ENCODE measurements at places on chromosomes 16 and 17.

GRCh38 chr17:65544672-65545071 is 16.8 kb downstream of the AXIN2 start:
- DNase-seq, result no peak

- DNase-seq, result no peak
These were observed 147.1 kb downstream of the CHD9 start for GRCh38 chr16:53201900-53202299.

DNA sequence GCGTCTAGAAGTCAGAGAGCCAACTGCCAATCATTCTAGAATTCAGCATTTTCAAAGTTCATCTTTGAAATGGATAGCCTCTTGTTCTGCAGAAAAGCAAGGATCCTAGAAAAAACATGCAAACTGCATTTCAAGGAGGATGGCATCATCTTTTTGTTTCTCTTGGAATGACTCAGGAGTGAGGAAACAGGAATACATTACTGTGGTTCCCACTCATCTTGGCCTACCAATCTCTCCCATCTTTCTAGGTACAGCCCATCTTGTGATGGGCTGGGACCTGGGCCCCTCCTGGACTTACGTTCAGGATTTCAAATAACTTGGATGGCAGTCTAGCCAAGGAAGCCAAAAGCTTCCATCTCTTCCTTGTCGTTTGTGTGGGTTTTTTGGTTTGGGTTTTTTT is 363.4 kb downstream of the CDH13 start:
- DNase-seq, result no peak

DNA sequence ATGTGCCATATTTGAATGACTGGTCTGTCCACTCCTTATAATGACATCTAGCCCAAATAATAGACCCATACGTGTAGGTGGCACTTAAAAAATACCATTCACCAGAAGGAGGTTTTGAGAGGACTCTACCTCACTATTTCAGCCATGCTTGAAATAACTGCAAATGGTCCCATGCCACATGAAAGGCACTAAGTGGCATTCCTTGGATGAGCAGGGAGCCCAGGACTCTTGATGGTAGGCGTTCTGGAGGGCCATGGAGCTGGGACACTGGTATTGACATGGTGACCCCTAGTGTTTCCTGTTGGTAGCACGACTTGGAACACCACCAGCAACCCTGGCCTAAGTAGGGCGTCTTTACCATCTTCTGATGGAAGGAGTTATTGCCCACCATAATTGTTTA is 148.7 kb upstream of the ZFHX3 start:
- DNase-seq, result peak; percentile 28

DNA sequence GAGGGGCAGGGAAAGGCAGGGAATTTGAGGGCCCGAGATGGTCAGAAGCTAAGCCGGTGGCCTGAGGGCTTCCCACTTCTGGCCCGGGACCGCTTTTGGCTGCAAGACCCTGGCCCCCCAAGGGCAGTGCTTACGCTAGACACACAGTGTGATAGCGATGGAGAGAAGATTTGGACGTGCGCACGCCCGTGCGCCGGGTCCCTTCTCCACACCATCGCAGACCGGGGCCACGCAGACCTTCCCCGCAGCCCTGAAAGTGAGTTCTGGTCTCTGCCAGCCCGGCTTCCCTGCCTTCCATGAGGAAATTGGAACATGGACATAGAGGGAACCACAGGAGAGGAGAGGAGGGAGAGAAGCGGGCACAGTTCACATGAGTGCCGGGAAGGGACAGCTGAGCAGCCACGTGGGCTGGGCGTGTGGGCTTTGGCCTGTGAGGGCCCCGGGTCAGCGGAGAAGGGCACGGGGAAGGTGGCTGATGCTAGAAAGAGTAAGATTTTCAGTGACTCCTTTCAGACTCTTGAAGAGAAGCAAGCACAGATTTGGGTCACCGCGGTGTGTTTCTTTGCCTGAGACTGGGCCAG is 23.8 kb downstream of the ZFPM1 start:
- DNase-seq, result no peak

DNA sequence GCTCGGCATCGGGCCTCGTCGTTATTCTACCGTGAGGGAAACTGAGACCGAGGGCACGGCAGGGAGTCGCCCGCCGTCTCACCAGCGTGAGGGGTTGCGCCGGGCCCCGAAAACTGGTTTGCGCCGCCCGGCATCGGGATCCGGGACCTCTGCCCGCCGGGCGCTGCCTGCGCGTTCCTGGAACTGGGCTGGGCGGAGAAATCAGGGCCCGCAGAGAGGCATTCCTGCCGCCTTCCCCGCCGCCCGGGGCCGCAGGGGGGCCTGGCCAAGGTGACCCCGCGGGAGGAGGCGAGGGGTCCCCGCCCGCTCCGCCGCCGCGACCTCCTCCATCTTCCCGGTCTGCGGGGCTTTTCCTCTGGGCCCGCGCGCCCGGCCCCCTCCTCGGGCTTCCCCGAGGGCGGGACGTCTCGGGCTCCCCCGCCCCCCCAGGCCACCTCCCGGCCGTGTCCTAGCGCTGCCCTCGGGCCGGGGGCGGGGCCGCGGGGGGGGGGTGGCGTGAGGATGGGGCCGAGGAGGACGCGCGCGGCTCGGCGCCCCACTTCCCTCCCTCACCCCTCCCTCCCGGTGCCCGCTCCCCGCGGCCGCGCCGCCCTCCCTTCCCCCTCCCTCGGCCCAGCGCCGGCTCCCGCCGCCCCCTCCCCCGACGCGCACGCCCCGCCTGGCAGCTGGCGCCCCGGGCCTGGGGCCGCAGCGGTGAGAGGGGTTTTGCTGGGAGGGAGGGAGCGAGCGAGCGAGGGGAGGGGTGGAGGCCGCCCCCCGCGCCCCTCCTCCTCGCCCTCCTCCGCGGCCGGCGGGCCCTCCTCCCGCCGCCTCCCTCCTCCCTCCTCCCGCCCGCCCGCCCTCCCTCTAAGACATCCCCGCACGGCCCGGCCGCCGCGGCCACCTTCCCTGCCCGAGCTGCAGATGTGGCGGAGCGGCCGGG is at the start of gene GLIS2:
TSS of gene GLIS2 (plus strand) at position 882 of the 922 bp plus-strand sequence. CDS start 16,214 bp downstream, outside the sequence.
- peak; percentile 43 for DNase-seq

DNA sequence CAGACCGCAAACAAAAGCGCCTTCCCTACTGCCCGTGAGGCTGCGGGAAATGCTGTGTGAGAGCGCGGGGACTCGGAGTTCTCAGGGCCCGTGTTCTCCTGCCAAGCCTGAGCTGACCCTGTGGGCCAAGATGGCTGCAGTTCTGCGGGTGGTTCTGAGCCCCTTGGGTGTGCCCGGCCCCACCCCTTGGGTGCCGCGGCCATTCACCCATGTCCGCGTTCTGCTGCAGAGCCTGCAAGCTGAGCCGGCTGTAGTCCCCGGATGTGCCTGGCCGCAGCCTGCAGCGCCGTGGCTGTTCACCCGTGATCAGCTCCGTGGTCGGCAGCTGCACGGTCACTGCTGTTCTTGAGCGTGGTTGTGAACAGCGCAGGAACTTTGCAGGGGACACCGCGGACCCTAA is 20.0 kb downstream of the ACSF3 start:
- DNase-seq, result no peak

GRCh38 chr16:58338205-58338604 is 43.4 kb upstream of the PRSS54 start:
- no peak for DNase-seq

- no peak for DNase-seq
These were observed 7.0 kb downstream of the CYTH1 start for GRCh38 chr17:78774956-78775571.

- DNase-seq, result no peak
These were observed 4.9 kb downstream of the FBXO39 start for GRCh38 chr17:6780886-6781285.

- peak; percentile 10 for DNase-seq
These were observed 43.4 kb upstream of the GSE1 start for GRCh38 chr16:85569615-85570212.

DNA sequence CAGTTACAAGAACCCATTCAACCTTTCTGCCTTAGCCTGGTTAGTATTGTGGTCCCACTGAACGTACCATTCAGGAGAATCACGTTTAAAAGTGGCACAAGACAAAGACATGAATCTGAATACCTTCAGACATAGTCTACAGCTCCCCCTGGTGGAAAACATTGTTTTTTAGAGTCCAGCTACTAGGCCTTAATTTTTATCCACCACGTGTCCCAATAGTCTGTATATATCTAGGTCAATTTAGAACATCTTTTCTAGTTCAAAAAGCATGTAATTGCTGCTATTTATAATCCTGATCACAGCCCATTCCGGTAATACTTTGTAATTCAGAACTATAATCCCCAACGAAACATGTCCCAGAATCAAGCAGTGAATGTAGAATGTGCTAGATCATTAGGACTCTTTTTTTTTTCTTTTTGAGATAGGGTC is 13.7 kb upstream of the GUCY2D start:
- DNase-seq, result peak; percentile 89

GRCh38 chr17:80252871-80253270 is 7.8 kb upstream of the RNF213 start:
- no peak for DNase-seq

- no peak for DNase-seq
These were observed 1.2 kb upstream of the MT2A start for GRCh38 chr16:56607109-56607618.

- DNase-seq, result no peak
These were observed 5.4 kb upstream of the CACNG1 start for GRCh38 chr17:67038861-67039365.

DNA sequence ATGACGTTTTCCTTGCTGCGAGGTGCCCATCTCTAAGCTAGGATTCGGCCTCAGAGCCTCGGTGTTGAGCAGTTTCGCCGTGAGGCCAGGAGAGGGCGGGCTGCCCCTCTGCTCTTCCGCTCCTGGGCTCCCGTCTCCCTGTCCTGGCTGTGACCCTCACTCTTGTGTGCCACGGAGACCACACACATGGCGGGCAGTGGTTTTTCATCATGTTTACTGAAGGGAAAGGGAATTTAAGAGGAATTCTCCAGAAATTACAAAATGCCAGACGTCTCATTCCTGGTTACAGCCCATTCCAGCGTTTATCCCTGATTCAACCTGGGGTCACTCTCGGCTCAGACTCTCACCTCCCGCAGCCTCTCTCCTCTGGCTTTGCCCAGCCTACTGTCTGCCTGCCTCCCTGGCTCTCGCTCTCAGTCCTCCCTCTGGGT is 96.8 kb upstream of the ELAC2 start:
- peak; percentile 51 for DNase-seq

GRCh38 chr17:55774846-55775271 is 24.0 kb downstream of the PCTP start:
- DNase-seq, result peak; percentile 29

GRCh38 chr16:81995651-81996050 is 15.6 kb downstream of the SDR42E1 start:
- no peak for DNase-seq

GRCh38 chr16:48542020-48542473 is 67.9 kb downstream of the N4BP1 start:
- DNase-seq, result no peak
